Neuronal stem cell (in vitro differentiated cells): ENCODE measurements at places on chromosomes 11 and 22.

DNA sequence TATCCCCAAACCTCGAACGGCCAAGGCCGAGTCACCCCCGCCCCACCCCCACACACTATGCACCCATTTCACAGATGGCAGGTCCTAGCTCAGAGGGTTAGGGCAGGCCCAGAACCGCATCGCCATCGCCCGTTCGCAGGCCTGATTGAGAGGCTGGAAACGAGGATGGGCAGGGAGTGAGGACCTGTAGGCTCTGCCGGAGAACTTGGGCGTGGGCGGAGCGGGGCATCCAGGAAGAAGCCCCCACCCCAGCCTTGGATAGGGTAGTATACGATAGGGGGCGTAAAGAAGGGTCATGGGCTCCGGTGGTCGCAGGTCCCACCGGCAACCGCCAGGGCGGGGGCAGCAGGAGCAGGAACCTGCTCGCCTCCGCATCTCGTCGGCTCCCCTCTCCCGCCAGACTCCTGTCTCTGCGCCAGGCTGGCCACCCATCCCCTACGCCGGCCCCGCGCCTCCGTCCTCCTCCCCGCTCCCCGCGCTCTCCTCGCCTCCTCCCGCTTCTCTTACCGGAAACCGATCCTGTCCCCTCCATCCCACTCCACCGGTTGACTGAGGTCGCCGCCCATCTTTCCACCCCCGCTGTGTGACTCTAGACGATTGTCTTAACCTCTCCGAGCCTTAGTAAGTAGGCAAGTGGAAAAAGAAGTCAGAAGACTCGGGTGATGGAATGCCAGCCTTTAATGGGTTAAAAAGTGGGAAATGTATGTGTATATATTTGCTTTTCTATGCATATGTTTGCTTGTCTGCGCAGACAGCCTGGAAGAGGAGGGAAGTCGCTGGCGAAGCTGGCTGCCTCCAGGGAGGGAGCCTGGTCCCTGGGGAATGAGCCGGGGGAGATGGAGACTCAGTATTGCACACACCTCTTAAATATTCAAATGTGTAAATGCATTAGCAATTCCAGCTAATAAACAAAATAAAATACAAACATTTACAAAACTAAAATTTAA, 52.8 kb downstream of the CYTH4 start:
- DNase-seq: no peak

GRCh38 chr11:14189874-14190273, 169.1 kb downstream of the RRAS2 start:
- no peak for DNase-seq

- DNase-seq: no peak
Observed at GRCh38 chr22:40965936-40966725, 15.0 kb downstream of the RBX1 start.

- no peak for DNase-seq
Observed at GRCh38 chr11:19821412-19821875, 108.8 kb downstream of the NAV2 start.

GRCh38 chr11:113521737-113522517, 46.7 kb upstream of the DRD2 start:
- DNase-seq: no peak

DNA sequence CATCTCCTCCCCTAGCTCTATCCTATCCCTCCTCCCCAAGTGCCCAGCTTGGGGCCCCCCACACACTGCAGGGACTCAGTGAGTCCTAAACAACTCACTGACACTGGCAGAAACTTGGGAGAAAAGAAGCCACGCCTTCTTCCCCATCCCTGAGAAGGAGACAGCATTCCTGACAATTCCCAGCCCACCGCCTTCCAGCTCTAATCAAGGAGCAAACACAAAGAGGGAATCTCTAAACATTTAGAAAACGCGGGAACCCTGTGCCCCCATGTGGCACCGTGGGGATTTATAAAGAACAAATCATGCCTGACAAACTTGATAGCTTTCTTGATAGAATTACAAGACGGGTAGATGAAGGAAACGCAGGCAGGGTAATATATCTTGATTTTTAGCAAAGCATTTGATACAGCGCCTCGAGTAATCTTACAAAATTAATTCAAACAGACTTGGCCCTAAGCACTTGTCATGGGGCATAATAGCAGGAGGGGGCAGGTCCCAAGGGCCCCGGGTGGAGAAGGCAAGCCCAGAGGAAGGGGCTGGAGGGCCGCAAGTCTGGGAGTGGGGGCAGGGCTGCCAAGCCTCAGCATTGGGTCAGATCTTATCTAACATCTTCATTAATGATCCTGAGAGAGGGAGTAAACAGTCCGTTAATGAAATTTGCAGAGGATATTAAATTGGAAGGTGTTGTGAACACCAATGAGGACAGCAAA, 4.5 kb downstream of the CHST1 start:
- no peak for DNase-seq

DNA sequence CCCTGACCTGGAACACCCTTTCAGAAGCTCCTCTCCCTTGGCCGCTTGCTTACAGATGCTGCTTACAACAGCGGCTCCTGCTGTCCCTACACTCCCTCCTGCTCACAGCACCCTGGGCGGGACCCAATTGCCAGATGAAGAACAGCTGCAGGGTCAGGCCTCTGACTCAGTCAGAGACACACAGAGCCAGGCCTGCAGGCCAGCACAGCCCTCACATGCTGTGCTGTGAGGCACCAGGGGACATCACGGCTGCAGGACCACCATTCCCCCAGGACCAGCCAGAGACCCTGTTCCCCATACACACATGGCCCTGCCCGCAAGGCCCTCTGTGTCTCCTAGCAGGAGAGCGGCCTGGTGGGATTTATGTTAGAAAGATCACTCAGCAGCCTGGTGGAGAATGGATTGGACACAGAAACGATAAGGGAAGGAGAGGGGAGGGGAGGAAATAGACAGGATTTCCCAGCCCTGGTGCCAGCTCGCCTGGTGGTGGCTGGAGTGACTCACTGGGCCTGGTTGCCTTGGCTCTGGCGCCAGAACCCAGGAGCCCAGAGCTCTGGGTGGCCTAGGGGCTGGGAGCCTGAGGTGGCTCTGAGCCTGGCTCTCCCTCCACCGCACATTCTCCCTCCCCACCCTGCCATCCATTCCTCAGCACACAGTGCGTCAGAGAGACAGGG, 6.7 kb downstream of the CAPN5 start:
- no peak for DNase-seq

- no peak for DNase-seq
Observed at GRCh38 chr11:77201991-77202841, 74.2 kb downstream of the MYO7A start.

DNA sequence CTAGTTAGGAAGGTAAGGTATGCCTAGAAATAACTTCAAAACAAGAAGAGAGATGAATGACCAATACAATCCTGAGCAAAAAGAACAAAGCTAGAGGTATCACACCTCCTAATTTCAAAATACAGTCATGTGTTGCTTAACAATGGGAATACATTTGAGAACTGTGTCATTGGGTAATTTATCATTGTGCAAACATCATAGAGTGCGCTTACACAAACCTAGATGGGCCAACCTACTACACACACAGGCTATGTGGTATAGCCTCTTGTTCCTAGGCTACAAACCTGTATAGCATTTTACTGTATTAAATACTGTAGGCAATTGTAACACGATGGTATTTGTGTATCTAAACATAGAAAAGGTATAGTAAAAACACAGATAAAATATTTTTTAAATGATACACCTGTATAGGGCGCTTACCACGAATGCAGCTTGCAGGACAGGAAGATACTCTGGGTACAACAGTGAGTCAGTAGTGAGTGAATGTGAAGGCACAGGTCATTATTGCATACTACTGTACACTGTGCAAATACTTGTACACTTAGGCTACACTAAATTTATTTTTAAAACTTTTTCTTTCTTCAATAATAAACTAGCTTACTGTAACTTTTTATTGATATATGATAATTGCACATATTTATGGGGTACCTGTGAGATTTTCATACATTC, 48.2 kb downstream of the STK33 start:
- DNase-seq: no peak

DNA sequence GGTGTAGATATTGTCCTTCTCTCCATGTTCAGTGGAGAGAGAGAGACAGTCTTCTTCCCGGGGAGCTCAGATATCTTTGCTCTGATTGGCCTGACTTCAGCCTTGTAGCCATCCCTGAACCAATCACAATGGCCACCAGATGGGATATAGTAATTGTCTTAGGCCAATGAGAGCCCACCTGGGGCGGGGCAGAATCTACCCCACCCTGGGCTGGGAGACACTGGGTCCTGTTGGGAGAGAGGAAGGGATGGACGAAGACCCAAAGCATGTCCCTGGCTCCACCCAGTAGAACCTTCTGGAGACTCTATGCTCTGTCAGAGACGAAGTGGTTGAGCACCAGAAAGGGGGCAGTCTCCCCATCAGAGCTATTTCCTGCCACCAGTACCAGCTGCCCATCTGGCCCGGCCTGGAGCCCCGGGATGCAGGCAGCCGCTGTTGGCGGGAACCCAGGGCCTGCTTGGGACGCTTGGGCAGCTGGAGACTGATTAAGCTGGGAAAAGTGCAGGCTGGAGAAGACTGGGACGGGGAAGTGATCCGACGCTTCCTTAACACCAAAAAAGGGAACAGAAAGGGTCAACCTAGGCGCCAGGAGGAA, 31.6 kb upstream of the CBX7 start:
- no peak for DNase-seq

- DNase-seq: no peak
Observed at GRCh38 chr11:133508468-133508867, 23.8 kb downstream of the OPCML start.

DNA sequence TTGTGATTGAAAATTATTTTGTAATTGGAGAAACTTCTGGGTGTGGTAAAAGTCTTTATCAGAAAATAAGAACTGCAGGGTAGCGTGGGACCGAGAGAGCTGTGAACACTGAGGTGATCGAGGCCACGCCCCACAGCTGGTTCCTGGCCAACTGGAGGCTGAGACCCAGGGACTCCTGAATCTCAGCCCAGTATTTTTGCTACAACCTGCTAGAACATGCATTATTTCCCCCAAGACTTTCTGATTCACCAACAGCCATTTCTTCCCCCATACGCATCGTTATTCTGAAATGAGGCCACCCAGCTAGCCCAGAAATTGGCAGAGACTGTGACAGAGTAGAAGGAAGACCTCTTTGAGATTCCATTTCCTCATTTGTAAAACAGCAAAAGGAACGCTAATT, 3.4 kb upstream of the FGF19 start:
- no peak for DNase-seq

GRCh38 chr11:74702383-74703007, 28.7 kb downstream of the CHRDL2 start:
- DNase-seq: peak; percentile 79

- no peak for DNase-seq
Observed at GRCh38 chr22:49969751-49970527, 9.4 kb downstream of the PIM3 start.

GRCh38 chr11:119483341-119483880, 60.4 kb upstream of the THY1 start:
- no peak for DNase-seq

- no peak for DNase-seq
Observed at GRCh38 chr22:35863432-35863831, 145.8 kb downstream of the APOL5 start.

DNA sequence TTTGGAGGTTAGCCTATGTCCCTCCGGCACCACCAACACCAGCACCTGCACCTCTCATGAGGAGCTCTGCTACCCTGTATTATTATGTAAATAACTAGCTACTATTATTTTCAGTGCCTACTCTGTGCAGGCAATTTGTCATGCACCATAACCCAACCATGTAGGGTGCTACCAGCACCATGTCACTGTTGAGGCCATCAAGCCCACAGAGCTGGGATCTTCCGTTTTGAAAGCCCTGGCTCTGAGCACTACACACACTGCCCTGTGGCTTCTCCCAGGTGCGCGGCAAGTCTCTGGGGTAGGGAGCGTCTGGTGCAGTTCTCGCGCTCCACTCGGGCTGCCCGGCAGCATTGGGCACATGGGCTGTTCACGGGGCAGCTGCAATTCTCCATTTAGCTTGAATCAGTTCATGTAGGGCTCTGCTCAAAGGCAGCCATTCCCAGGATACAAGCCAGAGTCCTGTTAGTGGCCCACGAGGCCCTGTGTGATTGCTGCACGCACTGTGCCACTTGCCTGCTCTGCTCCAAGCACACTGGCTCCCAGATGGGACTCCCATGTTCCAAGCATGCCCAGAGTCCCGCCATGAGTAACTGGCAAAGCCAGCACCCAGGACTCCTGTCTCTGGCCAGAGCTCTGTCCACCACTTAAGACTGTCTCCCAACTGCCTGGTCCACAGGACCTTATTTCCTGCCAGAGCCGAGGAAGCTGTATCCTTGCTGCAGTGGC, 42.5 kb upstream of the CDON start:
- DNase-seq: no peak

- no peak for DNase-seq
Observed at GRCh38 chr22:39997939-39998726, 3.4 kb downstream of the FAM83F start.

DNA sequence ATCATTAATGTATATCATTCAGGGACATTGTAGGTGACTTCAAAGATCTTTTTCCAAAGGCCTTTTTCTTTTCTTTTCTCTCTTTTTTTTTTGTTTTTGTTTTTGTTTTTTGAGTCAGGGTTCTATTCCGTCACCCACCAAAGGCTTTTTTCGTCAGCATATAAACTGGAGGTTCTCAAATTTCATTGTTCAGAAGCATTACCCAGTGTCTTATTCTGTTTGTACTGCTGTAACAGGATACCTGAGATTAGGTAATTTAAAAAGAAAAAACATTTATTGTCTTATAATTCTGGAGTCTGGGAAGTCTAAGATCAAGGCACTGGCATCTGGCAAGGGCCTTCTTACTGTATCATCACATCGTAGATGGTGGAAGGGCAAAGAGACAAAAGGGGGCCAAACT, 6.4 kb upstream of the SYT9 start:
- DNase-seq: no peak

- DNase-seq: no peak
Observed at GRCh38 chr22:45934168-45934564, 42.8 kb downstream of the WNT7B start.

- no peak for DNase-seq
Observed at GRCh38 chr11:69152733-69153421, 2.9 kb upstream of the SMIM38 start.

DNA sequence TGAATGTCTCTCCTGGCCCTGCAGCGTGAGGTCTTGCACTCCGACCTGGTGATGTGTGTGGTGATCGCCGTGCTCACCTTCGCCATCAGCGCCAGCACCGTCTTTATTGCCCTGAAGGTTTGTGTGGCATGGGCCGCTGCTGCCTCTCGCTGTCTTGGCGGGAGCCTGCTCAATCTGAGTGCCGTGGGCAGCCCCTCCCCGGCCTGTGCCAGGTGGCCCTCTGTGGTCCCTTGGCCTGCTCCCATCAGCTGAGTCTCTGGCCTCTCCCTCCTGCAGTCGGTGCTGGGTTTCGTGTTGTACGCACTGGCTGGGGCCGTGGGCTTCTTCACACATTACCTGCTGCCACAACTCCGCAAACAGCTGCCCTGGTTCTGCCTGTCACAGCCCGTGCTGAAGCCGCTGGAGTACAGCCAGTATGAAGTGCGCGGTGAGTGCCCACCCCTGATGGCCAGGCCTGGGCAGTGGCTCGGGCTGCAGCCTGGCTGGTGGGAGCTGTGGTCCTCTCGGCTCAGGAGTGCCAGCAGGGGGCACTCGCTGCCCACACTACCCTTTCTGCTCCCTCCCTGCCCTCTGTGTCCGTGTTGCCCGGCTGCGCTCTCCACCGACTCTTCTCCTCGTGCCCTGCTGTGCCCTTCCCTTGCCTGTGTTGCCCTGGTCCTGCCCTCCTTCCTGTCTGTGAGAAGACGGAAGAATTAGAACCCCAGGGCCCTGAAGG, 10.2 kb downstream of the PCNX3 start:
- no peak for DNase-seq

- no peak for DNase-seq
Observed at GRCh38 chr11:72727521-72727920, 24.7 kb downstream of the ARAP1 start.

GRCh38 chr22:47163856-47164513, 401.5 kb downstream of the TBC1D22A start:
- no peak for DNase-seq
